ENCODE measurements at places on chromosomes 4 and X.
A peak's percentile ranks its signal among the peaks of the same experiment; 100 is the strongest.

DNA sequence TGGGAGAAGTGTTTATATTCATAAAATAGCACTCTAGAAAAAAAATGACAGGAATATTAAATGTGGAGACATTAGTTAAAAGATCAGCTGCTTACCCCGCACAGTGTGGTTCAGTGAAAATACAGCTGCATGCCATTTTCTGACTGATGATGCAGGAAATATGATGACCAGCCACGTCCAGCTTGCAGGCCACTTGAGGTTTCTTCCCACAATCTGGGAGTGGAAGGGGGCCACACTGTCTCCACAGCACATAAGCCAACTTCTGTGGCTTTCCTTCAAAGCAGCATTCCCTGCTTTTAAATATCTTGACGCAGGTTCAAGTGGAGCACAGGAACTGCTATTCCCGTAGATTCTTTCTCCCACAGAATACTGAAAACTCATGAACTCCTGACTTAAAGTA lies 173.4 kb upstream of the GALNT7 start:
- no peak for DNase-seq

DNA sequence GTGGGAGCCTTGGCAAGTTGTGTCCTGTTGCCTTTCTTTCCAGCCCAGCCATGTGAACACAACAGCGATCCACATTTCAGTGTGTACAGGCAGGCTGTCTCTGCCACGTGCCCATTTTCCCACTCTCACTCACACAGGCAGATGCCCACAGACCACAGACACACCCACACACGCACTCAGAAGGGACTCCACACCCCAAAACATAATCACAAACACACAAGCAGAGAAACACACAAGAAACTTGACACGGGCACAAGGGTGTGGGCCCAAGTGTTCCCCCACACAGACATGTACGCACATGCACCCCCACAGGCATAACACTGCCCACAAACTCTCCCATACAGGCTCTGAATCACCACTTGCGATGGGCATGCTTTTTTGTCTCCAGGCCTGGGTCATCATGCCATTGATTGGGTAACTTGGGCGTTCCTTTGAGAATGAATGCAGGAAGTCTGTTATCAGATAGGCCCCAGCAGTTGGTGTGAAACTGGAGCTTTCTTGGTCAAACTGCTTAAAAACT lies 84.3 kb downstream of the NBDY start:
- peak; percentile 61 for DNase-seq

- peak; percentile 57 for DNase-seq
Measured at GRCh38 chr4:139922406-139923024, 231.5 kb downstream of the MAML3 start.

DNA sequence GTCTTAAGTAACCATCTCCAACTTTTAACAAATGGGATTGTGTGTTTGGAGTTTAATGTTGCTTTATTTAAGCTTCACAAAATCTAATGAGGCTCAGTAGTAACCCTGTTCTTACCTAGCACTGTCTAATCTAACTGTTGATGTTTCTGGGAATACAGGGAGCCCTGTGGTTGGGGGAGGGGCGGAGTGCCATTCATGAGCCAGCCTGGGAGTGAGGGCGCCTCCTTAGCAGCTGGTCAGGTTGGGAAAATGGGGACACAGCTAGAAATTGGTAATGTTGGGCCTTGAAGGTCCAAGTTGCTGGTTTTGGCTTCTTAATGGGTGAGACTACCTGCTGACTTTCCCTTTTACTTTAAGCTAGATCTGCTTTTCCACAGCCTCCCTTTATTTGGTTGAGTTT lies 22.9 kb upstream of the TADA2B start:
- no peak for DNase-seq

DNA sequence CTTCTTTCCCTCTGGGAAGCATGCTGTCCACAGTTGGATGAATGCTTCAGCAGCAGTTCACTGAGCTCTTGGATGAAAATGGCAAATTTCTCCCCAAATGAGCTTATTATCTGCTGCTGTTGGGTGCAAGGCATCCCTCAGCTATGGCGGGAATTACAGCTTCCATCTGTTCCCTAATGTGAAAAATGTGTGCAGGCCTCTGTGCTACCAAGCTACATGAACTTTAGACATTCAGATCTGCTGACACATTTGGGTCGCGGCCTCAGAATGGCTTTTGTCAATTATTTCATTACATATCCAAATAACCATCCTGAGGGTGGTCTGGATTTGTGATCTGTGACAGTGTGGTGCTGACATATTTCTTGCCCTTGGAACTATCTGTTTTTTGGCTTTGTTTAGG lies 119.5 kb upstream of the SCML1 start:
- DNase-seq = no peak

DNA sequence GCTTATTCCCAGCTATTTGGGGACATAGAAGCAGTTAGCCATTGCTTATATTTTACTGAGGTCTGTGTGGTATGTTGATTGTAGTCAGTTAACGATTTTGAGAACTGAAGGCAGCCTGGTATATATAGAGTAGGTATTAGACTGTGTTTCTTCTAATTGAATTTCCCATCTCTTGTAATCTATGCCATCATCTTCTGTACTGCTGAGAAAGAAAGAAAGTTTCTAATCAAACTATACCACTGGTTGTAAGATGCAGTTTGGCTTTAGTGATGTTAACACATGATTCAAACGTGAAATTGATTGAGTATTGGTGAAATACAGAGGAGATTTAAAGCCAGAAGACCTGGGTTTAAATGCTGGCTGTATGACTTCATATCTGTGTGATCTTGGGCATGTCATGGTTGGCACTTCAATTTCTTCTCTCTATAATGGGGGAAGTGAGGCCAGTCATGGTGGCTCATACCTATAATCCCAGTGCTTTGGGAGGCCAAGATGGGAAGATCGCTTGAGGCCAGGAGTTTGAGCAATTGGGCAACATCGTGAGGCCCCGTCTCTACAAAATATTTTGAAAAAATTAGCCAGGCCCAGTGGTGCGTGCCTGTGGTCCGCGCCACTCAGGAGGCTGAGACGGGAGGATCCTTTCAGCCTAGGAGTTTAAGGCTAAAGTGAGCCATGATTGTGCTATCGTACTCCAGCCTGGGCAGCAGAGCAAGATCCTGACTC lies 11.6 kb downstream of the HTT start:
- no peak for DNase-seq

DNA sequence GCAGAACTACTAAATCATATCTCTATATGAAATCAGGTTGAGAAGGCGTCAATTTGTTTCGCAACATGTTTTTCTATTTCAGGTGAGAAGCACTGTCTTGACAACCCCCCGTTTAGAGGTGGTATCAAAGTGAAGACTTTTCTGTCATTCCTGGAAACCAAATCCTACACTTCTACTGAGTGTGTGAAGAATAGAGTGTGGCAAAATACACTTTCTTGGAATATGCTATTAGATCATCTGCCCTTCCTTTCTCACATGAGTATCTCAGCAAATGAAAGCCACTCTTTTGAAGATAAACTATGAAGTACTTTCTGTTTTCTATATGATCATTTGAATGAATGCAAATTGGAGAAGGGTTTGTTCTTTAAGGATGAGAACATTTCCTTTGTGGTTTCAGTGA lies 174.0 kb upstream of the FMR1 start:
- no peak for DNase-seq

DNA sequence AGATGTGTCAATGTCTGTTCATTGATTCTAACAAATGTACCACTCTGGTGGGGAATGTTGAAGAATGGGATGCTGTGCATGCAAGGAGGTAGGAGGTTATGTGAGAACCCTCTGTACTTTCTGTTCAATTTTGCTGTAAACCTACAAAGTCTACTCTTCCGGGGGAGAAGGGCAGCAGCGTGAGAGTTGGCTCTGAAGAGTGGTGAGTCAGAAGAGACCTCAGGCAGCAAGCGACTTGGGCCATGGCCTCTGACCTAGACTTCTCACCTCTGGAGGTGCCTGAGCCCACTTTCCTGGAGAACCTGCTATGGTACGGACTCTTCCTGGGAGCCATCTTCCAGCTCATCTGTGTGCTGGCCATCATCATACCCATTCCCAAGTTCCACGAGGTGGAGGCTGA lies 26.7 kb downstream of the MANBA start:
- DNase-seq = no peak

DNA sequence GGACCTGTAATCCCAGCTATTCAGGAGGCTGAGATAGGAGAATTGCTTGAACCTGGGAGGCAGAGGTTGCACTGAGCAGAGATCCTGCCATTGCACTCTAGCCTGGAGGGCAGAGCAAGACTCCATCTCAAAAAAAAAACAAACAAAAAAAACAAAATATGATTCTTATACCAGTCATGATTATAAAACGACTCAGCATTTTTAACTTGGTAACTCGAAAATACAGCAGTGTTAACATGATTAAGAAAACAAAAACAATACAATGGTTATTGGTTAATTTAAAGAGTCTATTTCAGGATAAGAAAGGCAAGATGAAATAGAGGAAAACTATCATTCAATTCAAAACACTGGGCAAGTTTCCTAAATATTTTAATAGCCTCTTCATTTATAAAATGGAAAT lies 865.3 kb downstream of the PCDH7 start:
- DNase-seq = no peak

DNA sequence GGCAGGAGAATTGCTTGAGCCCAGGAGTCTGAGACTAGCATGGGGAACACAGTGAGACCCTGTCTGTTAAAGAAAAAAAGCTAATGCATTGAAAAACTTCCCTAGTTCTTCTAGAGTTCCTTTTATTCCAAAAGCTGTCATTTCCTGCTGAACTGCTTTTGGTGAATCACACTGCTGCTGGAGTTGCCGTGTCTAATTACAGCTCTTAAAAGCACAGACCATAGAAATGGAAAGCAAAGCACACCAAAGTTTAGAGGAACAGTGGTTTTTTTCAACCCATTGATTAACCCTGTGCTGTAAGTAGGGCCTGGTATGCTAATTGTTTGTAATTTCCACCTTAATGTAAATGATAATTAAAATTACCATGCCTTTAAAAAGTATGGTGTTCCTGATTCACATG lies 52.4 kb downstream of the SEPTIN11 start:
- DNase-seq = no peak

DNA sequence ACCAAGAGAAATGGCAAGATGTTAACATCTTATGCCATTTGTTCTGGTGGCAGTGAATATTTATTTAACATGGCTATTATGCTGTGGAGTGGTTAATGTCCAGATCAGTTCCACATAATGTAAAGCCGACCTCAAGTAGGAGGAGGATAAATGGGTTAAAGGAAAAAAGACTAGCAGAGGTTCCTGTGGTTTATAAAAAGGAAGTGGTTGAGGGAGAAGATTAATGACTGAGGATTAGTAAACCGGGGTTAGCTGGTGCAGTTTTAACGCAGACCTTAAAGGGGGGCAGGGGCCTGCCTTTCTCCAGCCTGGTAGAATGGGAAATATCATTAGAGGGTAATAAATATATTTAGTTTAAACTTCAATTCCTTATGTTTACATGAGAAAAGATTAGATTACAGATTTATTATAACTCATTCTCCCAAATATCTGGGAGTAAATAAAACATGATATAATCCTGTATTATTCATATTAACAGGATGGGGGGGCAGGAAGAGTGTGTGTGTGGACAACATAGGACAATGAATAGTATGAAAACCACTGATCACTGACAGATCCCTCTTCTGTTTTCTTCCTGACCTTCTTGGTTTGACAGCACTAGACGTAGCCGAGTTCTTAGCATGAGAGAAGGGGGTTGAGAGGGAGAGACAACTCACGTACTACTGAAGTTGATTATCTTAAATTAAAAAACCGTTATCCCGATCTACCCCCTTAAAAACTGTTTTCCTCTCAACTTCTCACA lies 124.1 kb upstream of the LIMCH1 start:
- no peak for DNase-seq

- DNase-seq = peak; percentile 4
Measured at GRCh38 chrX:70301716-70302115, 11.8 kb downstream of the KIF4A start.

DNA sequence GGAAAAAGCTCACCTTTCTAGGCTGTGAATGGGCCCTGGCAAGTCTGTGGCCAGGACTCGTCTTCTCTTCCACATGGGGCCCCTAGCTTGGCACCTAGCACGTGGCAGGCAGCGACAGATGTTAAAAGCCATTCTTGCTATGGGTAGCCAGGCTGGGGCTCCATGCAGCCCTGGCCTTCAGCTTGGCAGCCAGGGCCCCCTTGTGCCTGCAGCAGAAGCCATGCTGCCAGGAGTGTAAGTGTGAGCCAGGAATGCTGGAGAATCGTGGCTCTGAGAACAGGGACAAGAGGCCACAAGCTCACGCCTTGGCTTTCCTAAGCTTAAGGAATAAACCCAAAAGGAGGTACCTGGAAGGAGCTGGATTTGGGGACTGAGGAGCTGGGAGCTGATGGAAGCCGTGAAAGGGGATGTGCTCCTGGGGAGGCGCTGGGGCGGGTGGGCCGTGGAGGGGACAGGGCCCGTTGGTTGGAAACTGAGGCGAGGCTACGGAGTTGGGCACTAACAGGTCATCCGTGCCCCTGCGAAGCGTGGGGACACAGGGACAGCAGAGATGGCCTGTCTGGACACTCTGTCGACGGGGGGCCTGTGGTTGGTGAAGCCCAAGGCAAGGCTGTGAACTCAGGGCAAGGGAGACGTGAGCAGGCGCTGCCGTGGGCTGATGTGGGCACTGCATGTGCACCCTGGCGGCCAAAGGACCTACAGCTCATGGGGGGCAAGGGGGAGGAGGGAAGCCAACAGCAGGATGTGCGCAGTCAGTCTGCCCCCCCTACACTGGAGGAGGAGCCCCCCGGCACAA lies 895 bp upstream of the OPN1LW start:
- DNase-seq = no peak

DNA sequence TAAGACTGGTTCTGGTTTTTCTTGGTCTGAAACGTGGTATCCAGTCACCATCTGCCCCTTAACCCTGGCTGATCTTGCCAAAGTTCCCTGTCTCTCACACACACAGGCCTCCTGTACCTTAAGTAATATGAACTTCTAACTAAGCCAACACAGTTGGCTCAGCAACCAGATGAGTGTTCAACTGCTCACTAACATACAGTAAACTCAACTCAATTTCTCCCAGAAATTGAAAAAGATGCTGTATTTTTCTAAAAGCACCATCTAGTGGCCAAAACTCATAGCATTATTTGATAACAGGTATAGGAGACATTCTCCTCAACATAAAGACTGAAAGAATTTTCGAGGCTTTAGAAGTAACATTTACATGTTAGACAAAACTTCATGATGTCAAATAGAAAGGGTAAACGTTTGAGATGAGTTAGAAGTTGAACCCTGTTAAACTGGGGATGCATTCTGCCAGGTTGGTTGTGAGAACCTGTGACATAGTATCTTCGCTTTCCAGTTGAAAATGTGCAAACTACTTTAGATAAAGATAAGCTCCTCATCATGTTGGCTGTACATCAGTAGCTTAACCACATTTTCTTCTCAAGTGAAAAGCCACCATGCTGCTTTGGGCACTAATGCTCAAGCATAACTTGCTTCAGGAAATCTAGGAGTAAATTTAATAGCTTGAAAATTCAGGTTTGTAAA lies 31.2 kb downstream of the CCNI start:
- peak; percentile 20 for DNase-seq

DNA sequence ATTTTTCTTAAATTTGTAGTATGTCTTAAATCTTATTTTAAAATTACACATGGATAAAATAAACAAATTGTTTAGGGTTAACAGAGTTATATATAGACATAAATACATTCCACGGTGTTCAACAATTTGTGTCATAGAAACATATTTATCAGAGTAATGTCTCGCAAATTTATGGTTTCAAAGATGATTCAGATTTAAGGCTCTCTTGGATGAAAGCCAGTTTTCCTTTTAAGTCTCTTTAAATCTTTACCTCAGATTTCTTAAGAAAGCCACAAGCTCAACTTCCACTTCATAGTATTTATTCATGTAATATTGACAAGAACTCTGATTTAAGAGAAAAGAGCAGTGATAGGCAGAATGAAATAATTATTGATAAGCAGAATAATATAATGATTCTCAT lies 1254.8 kb upstream of the ADGRL3 start:
- DNase-seq = no peak

- DNase-seq = peak; percentile 43
Measured at GRCh38 chr4:184262901-184263300, 45.2 kb upstream of the ENPP6 start.

GRCh38 chr4:99537674-99538073 lies 26.2 kb downstream of the TRMT10A start:
- DNase-seq = no peak
